Suppressor macrophage (primary cell): ENCODE measurements at places on chromosomes 2 and 18.

DNA sequence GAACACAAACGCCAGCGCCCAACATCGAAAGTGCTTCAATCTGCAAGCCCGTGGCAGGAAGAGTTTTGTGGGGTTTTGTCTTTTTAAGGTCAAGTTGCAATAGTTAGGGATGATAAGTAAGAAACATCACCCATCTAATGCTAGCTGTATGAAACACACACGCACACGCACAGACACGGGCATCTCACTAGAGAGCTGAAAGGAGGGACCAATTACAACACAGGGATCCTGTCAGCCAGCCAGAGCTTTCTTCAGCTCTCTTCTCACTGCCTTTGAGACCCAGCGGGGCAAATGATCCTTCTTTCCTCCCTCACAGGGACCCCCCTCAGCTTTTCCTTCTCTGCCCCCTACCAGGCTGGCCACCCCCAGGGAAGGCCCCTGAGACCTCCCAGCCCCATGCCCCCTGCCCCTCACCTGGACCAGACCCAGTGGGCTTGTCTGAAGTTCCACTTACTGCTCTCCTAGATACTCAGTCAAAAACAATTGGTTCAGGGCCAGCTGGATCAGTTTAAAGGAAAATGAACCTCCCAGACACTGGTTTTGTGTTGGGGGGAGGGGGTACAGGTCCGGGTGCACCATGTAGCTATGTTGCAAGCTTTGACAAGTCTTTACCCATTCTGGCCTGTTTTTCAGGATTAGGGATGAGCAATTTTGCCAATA lies 17.9 kb downstream of the CYP26B1 start:
- DNase-seq: no peak

GRCh38 chr18:74937291-74937690 lies 271.6 kb downstream of the PTGR3 start:
- DNase-seq: no peak

DNA sequence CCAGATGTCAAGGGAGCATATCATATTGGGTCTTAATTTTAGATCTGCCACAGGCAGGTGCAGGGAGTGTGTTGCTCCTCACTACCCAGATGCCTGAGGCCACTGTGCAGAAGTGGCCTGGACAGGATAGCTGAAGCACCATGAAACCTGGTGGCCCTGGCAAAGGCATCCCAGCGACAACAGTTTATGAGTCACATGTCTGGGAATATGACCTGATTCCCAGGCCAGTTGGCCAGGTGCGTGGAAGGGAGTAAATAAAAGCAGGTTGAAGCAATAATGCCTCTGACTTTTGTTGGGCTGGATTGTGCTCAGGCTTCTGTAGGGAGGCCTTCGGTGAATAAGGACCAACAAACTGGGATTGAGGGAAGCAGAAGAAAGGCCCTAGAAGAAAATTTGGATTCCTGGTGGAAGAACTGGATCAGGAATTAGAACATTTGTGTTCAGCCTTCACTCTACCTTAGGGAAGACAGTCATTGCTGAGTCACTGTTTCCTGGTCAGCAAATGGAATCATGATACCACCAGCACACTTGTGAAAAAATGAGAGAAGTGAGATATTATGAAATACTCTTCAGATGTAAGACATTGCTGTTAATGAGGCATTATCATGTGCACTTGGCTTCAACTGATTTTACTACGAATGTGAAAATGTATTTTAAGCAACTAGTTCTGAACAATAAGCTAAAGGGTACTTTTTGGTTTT lies 78.4 kb upstream of the ZNF516 start:
- DNase-seq: peak; percentile 90

- DNase-seq: no peak
Observed at GRCh38 chr2:177179227-177179626, 33.4 kb upstream of the HNRNPA3 start.

DNA sequence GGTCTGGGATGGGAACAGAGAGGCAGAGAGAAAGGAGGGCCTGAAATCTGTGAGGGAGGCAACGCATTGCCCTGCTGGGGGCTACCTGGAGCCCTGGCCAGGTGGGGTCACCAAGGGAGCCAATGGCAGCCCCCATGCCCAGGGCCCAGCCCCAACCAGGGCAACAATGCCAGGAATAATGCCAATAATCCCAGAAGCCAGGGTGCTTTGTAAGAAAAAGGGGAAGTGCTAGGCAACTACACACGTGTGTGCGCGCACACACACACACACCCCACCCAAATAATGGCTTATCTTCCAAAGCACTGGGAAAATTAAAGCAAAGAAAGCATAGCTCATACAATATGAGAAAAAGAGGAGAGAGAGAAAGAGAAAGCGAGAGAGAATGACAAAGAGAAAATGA lies 7.0 kb upstream of the CLEC4F start:
- DNase-seq: no peak
